Epithelial cell of proximal tubule (primary cell): ENCODE measurements at places on chromosomes 7 and 10.

DNA sequence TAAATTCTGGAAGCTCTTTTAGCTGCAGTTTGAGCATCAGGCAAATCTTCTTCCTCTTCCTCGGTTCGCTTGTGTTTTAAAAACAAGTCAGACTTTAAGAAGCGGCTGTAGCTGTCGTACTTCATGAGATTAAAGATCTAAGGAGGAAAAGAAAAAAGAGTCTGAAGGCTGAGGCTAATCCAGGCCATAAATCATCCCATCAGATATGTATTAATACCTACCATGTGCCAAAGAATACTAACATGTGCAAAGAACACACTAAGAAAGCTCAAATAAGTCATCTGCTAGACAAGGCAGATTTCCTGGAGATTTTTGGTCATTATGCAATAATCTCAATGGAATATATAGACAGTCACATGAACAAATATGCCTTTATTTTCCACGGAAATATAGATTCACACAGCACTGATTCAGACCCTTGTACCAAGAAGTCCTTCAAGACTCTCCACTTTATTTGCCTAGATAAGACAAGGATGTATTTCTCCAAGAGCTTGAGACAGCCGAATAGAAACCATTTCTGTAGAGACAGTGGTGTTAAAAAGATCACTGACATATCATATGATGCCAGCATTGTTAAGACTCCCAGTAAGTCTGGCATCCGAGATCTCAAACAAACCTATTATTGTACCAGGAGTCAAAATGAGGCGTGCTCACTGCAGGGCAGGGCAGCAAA lies 42.3 kb downstream of the RGS10 start:
- no peak for DNase-seq

- no peak for DNase-seq
These were observed 1.1 kb upstream of the RGR start for GRCh38 chr10:84243759-84244158.

DNA sequence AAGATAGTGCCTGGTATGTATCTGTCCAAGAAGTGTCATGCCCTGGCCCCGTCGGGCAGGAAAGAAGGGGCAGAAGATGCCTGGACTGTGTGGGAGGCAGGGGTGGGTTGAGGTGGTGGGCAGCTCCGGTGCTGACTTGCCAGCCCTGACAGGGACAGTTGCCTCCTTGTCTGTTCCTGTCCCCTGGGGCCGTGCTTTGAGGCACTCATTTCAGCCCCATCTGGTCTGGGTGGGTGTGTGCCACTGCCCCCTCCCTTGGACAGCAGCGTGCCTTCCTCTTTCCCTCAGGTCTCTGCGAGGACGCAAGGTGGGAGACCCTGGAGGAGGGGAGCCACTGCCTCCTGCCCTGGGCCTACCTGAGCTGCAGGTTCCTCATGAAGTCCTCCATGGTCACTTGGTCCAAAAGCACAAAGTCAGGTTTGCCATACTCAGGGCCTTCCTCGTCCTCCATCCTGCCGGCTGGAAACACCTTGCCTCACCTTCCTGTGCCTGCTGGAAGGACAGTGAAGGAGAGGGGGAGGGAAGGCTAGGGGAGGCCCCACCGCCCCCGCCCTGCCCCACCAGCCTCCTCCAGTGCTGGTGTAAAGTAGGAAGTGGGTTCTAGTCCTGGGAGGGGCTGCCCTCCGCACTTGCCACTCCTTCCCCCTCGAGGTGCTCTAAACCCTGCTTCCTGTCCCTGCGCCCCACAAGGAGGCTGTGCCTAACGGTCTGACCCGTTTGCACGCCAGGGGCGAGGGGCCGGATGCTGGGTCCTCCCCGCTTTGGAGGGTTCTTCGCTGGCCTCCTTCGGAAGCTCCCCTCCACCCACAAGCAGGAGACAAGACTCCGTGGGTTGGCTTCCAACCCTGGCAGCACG lies at the start of gene MYO1G:
TSS of gene MYO1G (minus strand) at position 505 of the 856 bp plus-strand sequence. CDS start at position 451, 54 bp downstream.
- DNase-seq: no peak

- DNase-seq: no peak
These were observed 117.9 kb downstream of the AOAH start for GRCh38 chr7:36606153-36606975.

DNA sequence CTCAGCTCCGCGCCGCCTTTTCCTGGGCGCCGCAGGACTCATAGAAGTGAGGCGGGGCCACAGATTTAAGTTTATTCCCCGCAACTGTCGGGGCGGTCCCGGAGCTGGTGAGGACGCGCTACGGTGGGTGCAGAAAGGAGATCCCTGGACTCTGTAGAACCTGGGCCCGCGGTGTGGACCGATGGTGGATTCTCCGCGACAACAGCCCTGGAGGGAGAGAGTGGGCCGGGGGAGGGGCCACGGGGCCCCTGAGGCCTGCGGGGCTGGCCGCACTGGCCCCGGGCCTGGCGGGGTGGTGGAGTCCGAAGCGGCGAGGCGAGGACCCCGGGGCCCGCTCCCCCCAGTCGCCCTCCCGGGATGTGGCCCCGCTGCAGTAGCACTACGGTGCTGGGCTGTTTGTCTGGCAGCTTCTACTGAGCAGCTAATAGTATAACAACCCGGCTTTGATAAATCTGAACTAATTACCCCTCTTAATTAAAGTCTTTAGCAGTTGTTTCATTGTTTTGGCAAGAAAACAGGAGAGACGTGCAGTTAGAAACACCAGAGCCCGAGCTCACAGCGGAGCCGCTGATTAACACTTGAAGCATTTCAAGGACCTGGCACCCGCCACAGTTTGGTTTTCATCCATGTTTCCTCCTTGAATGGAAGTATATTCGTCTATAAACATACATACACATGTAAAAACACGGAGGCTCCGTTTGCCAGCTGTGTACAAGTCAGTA lies 4.2 kb downstream of the FEZF1 start:
- no peak for DNase-seq

DNA sequence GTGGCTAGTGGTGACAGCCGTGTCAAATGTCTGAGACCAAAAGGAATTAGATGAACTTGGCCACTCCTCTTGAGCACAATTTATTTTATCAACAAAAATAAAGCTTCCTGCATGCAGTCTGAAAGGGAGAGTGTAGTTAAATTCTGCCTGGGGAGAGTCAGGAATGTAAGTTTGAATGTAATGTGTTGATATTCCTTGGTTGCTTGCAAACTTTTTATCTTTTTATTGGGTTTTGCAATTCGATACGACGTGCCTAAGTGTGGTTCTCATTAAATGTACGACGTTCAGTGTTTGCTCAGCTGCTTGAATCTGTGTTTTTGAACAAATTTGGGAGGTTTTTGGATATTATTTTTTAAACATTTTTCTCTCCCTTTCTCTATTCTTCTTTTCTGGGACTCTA lies 839.9 kb downstream of the CCSER2 start:
- no peak for DNase-seq

DNA sequence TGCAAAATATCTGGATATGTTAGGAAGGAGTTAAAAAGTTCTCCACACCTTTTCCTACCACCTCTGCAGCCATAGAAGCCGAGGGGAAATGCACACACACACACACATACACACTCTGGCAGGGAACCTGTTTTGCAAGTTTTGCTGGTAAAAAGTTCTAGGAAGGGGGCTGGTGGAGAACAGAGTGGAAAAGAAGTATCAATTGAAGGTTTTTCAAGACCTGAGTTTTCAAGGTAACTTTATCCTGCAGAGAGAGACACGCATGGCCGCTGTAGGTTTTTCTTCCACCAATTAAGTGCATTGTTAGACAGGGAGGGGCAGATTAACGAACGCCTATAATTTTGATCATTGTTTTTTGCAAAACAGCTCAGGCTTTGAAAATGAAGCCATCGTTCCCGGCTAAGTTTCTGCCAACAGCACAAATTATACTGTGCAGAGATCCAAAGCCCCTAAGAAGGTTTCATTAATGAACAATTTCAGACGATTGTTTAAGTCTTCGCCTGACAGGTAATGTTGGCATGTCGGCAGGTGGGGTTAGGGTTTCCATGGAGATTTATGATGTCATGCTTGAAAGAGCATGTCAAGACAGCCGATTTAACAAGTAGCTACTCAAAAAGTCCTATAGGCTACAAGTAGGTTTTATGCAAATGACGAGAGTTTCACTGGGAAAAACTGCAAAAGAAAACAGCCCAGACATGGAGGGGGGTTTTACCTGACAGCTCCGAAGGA lies 29.7 kb downstream of the KIAA1217 start:
- DNase-seq: no peak

GRCh38 chr7:35691827-35692307 lies 3.1 kb downstream of the HERPUD2 start:
- no peak for DNase-seq

DNA sequence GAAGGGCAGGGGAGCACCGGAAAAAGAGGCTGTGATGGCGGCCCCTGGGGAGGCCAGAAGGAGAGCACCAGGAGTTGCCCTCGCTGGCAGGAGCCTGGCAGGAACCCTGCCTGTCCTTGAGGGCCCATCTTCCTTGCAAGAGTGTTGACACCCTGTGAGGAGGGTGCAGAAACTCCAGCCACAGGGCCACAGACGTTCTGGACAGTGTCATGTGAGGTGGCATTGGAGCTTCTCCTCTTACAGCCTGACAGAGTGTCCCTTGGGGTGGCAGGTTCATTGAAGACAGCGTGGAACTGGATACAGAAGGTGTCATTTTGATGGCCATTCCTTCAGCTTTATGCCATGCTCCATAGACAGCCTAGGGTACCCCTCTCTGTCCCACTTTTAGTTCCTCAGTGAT lies 54.2 kb downstream of the RBM20 start:
- no peak for DNase-seq

DNA sequence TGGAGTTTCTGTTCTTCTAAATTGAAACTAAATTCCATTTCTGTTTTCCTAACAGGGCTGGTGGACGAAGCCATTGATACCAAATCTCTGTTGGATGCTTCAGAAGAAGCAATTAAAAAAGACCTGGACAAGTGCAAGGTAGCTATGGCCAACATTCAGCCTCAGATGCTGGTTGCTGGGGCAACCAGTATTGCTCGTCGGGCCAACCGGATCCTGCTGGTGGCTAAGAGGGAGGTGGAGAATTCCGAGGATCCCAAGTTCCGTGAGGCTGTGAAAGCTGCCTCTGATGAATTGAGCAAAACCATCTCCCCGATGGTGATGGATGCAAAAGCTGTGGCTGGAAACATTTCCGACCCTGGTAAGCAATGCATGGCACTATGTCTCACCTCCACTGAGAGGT lies 45.6 kb downstream of the AP3M1 start:
- DNase-seq: no peak

DNA sequence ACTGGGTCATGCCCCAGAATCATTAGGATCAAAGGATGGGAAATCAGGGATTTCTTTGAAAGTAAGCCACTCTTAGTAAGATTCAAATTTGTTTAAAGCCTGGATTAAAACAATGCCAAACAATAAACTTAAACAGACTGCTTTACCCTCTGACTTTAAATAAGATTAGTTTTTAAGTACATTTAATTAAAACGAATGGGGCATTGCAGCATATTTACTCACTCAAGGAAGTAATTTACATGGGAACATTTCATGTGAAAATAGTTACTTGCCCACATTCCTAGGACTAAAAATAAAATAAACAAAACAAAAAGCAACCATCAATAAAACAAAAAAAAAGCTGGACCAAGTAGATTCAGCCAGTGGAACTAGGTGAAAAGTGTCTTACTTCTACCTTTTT lies 7.8 kb downstream of the ABLIM1 start:
- no peak for DNase-seq

GRCh38 chr7:117269886-117270285 lies 53.0 kb downstream of the WNT2 start:
- peak; percentile 36 for DNase-seq

GRCh38 chr7:55260676-55261385 lies 104.3 kb upstream of the LANCL2 start:
- no peak for DNase-seq

- no peak for DNase-seq
These were observed 243.2 kb upstream of the TMEM229A start for GRCh38 chr7:124276005-124276622.

GRCh38 chr7:24880886-24881285 lies 99.1 kb downstream of the OSBPL3 start:
- DNase-seq: no peak

DNA sequence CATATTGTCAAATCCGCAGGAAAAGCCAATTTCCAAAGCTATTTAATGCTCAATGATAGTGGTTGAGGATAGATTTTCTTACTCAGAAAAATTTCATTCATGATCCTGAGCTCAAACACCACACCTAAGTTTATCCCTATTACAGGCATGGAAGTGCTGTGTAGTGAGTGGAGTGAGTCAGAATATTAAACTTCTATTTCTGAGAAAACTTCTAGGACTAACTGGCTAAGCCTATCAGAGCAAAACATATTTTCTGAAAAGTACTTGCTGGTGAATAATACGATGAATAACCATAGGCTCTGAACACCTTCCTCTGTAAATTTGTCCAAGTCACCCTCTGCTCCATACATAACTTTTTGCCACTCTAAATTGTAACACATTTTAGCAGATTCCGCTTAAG lies 221.5 kb downstream of the SUGCT start:
- DNase-seq: no peak

DNA sequence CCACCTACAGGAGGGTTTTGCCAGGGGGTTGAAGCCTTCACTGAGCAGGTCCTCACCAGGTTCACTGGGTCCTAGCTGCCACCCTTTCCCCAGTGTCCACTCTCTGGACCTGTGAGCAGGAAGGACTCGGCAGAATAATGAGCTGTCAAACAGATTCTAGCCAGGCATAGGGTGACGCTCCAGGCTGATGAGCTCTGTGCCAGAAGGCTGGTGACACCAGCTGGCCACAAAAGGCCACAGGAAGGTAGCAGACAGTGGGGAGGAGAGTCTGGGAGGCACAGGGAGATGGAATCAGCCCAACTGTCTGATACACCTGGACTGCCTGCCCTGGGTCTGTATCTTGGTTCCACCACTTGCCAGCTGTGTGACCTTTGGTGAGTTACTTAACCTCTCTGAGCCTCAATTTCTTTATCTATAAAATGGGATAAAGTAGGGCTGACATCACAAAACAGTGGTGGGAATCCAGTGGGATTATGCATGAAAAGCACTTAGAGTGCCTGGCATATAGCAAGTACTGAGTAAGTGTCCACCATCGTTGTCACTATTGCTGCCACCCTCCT lies 26.7 kb upstream of the NDST2 start:
- no peak for DNase-seq

DNA sequence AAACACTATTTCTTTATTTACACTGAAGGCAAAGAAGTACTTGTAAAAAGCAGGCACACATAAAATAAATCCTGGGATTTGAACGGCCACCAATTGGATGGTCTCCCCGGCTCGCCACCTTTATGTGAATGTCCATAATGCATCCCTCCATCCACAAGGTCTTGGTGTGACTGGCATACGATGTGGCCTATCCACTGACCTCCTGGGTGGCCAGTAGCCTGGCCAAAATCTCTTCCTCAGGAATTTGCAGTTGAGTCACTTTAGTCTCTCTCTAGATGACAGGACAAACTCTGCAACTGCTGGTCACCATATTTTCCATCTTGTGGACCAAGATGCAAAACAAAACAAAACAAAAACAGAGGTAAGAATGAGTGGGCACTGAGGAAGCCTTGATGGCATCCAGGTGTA lies 39.1 kb downstream of the CDK1 start:
- no peak for DNase-seq

GRCh38 chr10:121526801-121527221 lies 71.4 kb downstream of the FGFR2 start:
- DNase-seq: no peak

DNA sequence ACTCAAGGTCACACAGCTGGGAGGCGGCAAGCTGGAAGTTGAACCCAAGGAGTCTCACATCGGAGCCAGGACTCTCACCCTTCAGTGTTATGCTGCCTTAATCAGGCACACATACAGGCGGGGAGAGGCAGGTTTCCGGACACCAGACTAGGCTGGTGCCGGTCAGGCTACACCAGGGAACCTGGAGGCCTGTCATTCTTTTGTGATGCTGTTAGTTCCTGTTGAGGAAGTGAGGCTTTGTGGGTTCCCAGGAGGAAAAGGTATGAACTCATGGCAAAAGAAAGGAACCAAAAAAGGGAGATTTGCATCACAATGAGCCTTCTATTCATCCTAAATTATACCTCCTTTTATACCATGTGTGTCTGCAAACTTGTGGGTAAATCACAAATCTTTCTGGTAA lies 103.8 kb downstream of the TCF7L2 start:
- no peak for DNase-seq
